Left cardiac atrium (tissue), 4 donors: ENCODE measurements at places on chromosomes 11 and 22. TPM values are rescaled to one million over a fixed set of nuclear protein-coding genes. Genes with fewer than 3 reads are reported as not detected.

Gene APOC3
- not detected for total RNA-seq

Gene SGSM1
- total RNA-seq = 16.1 TPM

Gene ARHGAP8
- total RNA-seq = 0.32 TPM

Gene PRR33
- total RNA-seq = 0.10 TPM

Gene GSTT2
- total RNA-seq = 0.65 TPM

Gene GGT1
- total RNA-seq = 3.9 TPM

Gene BCO2
- 92.2 TPM for total RNA-seq

Gene MMP8
- total RNA-seq = 0.37 TPM

Gene SHANK3
- 19.5 TPM for total RNA-seq
